DMS 273 treated with DMSO at 0.1 percent for 48 hours (cell line): ENCODE measurements at places on chromosomes 1 and 21.

DNA sequence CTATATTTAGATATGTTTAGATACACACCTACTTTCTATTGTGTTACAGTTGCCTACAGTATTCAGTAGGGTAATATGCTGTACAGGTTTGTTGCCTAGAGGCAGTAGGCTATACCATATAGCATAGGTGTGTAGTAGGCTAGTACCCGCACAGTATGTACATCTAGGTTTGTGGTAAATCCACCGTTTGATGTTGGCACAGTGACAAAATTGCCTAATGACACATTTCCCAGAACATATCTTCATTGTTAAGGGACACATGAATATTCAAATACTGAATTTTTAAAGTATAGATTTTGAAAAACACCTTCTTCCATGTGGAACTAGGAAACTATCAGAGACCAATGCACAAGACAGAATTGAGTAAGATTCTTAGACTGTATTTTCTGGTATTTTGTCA is 22.6 kb upstream of the PDC start:
- no peak for DNase-seq

DNA sequence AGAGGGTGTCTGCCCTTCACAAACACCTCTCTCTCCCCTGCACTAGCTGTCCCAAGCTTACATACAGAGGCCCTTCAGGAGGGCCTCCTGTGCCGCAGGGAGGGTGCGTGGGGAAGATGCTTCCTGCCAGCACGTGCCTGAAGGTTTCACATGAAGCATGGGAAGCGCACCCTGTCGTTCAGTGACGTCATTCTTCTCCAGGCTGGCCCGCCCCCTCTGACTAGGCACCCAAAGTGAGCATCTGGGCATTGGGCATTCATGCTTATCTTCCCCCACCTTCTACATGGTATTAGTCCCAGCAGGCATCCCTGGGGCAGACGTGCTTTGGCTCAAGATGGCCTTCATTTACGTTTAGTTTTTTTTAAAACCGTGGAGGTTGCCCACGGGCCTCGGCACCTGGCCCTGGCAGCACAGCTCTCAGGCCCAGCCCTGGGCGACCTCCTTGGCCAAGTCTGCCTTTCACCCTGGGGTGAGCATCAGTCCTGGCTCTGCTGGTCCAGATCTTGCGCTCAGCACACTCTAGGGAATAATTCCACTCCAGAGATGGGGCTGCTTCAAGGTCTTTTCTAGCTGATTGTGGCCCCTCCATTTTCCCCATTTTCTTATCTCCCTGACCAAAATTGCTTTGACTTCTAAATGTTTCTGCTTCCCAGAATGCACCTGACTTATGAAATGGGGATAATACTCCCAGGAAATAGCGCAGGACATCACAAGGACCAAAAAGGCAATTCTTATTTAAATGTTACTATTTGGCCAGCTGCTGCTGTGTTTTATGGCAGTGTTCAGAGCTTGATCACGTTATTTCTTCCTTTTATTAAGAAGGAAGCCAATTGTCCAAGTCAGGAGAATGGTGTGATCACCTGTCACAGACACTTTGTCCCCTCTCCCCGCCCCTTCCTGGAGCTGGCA is 6.1 kb downstream of the NPPA start:
- DNase-seq: no peak

- no peak for DNase-seq
Observed at GRCh38 chr1:60111118-60111517, 37.5 kb upstream of the C1orf87 start.

- DNase-seq: peak; percentile 96
Observed at GRCh38 chr1:167273027-167273800, 52.5 kb downstream of the POU2F1 start.

DNA sequence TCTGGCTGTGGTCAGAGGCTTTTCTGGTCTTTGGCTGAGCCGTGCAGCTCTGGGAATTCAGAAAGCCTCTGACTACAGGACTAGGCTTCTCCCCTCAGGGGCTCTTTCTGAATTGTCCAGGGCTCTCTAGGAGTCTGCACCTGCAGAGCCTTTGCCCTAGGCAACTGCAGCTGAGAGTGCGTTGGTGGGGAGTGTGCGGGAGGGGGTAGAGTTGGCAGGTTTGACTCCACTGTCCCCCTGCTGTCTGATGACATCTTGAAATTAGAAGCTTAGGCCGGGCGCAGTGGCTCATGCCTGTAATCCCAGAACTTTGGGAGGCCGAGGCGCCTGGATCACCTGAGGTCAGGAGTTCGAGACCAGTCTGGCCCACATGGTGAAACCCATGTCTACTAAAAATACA is 32.9 kb downstream of the KIAA1614 start:
- no peak for DNase-seq

DNA sequence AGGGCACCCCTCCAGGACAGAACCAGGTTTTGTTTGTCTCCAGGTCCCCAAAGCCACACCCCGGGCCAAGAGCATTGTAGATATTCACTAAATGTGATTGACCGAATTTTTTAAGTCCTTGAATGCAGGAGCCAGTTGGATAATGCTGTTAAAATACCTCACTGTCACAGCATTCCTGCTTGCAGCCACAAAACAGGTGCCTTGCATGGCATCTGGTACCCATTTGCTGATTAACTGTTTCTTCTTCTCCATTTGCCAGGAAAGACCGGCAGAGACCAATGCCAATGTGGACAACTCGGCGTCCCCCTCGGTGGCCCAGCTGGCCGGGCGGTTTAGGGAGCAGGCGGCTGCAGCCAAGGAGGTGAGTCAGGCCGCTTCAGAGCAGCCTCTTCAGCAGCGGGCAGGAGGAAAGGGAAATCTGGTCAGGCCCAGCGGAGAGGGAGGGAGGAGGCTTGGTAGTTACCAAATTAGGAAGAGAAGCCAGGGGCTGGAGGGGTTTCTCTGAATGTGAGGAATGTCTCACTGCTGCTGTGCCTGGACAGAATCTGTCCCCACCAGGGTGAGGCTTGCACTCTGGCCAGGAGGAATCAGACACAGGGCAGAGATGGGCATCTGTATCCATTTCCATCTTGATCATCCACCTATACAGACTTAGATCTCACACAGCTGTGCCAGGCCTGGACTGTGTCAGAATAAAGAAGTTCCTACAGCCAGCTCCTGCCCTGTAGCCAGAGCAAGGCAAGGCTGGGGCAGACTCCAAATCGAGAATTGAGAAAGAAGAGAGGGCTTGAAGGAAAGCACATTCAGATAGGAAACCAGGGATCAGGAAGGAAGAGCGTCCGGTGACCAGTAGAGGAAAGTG is 37.9 kb upstream of the MPZL1 start:
- DNase-seq: no peak

- DNase-seq: no peak
Observed at GRCh38 chr1:41659159-41659495, 174.6 kb upstream of the EDN2 start.

DNA sequence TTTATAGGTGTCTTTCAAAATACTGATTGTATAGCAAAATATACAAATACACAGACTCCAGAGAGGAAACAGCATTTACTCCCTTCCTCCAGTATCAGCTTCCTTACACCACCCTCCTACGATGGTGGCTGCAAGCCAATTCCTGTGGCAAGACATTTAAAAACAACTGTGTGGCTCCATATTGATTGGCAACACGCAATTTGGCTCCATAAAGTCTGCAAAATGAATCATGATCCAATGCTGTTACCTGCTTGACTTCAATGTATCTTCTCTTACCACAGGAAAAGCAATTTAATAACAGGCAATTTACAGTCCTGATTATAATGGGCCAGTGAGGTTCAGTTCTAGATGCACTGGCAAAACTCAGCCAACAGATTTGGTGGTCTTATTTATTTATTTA is 19.7 kb upstream of the ATP6V1G3 start:
- no peak for DNase-seq

DNA sequence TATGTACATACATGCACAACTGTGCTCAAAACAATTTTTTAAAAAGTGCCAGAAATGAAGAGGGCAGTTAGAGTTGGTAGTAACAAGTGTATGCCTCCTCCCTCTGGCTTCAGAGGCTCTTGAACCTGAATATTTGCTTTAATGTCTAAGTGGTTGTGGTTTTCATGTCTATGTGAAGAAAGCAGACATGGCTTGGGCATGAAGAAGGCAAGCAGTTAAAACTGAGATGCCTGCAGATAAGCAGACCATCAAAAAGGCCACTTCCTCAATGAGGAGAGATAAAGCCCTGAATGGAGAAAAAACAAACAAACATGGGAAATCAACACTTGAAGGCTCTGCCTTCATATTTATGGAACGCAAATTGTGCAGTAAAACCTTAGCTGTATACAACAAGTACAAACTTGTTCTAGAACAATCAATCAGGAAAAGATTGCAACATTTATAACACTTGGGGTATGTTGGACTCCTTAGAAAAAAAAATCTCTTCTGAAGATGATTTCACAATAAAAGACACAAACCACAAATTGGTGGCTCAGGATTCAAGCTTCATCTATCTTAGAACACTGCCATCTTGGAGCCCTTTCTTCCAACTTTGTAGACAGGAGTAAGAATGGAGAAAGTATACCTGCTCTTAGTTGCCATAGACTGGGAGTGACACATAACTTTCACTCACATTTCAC is 52.7 kb upstream of the PLA2G4A start:
- DNase-seq: no peak

DNA sequence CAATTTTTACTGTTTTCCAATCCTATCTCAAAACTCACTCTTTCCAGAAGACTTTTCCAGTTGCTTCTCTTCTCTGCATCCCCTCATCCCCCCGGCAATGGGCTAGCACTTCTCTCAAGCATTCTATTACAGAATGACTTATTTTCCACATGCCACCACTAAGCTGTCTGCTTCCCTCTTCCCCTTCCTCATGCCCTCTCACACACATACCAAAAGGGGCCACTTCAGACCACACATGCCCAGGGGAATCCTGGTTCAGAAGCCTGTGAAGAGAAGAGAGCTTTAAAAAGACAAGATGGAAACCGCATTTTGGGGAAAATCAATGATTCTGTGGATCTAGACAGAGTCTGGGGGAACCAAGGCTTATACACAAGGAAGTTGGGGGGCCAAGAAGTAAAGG is 8.4 kb upstream of the LORICRIN start:
- no peak for DNase-seq

GRCh38 chr1:180787628-180788307 is 124.9 kb upstream of the KIAA1614 start:
- no peak for DNase-seq

GRCh38 chr1:88552226-88552625 is 131.8 kb upstream of the PKN2 start:
- DNase-seq: no peak

- DNase-seq: no peak
Observed at GRCh38 chr21:25501996-25502665, 105.2 kb downstream of the MRPL39 start.

GRCh38 chr1:227774051-227774731 is 39.0 kb downstream of the SNAP47 start:
- no peak for DNase-seq

GRCh38 chr1:43804569-43804968 is 97.2 kb downstream of the ST3GAL3 start:
- no peak for DNase-seq

- peak; percentile 83 for DNase-seq
Observed at GRCh38 chr1:153658400-153659174, at the start of gene SNAPIN. Gene SNAPIN, plus strand, starts transcription at chr1:153658703. Its CDS starts 41 bp downstream, at chr1:153658744.

GRCh38 chr1:151993084-151993733 is 450 bp downstream of the S100A10 start:
- DNase-seq: no peak

GRCh38 chr1:41573785-41574713 is 89.6 kb upstream of the EDN2 start:
- peak; percentile 30 for DNase-seq

GRCh38 chr21:43297989-43298388 is 128.9 kb downstream of the SIK1 start:
- DNase-seq: no peak

DNA sequence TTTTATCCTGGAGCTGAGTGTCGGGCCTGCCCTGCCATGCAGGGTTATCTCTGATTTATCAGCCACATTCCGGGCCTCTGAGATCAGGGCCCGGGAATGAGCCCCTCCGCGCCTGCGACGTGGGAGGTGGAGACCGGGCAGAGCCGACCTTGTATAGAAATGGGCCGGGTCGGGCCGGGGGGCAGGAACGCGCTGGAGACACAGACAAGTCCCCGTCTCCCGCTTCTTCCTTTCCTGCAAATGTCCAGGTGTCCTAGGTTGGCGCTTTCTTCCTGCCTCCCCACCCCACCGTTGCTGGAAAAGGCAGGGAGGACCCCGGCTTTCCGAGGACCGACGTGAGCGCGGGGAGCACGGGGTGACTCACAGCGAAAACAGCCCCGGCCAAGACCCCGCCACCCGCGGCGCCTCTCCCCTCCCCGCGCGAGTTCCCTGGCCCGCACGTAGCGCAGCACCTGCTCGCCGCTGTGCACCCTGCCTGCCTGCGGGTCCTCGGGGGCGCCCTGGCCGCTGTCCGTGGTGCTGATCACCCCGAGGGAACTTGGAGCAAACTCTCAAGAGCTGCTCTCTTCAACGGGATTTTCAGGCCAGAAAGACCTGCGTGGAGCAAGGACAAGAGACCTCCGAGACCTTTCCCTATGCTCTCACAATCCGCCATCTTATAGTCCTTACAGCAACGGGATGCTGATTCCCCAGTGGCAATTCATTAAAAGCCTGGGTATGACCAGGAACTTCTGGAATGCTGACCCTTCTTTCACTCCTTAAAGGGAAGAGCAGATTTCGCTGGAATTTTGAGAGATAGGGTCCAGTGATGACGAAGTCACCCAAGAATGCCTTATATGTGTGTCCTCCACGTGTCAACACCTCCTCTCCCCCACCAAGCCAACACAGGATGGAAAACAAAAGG is 475 bp upstream of the NPPB start:
- DNase-seq: no peak

GRCh38 chr1:226223786-226224244 is 351 bp downstream of the MIXL1 start:
- DNase-seq: no peak

DNA sequence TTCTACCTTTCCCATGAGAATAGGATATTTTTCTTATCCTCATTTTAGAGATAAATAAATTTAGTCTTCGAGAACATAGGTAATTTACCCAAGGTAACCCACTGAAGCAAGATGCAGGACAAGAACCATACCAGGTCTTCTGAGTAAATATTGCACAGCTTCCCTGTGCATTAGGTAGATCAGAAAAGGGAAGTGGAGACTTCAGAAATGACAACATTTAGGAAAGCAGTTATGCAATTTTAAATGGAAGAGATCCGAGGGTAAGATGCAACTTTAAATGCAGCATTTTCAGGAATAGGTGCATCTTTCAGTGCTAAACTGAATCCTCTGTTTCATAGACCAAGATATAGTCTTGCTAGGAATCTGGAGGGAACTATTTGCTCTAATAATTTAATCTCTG is 206.4 kb upstream of the SGIP1 start:
- no peak for DNase-seq

GRCh38 chr1:116912846-116913245 is 3.1 kb downstream of the PTGFRN start:
- DNase-seq: no peak
